ENCODE measurements at places on chromosomes 5 and 9. TPM values are rescaled to one million over a fixed set of nuclear protein-coding genes. Genes with fewer than 3 reads are reported as not detected.

SPATA31A3 gene
- not detected for total RNA-seq

PAEP gene
- total RNA-seq: not detected

KIF12 gene
- total RNA-seq: not detected

PCDHB5 gene
- 0.26 TPM for total RNA-seq

TMEM267 gene
- total RNA-seq: 30.6 TPM

ST6GALNAC4 gene
- total RNA-seq: 21.3 TPM

IFNA2 gene
- not detected for total RNA-seq

All from bronchial epithelial cell (primary cell).